Mesothelial cell of epicardium (in vitro differentiated cells): ENCODE measurements at places on chromosomes 5 and 9. TPM values are rescaled to one million over a fixed set of nuclear protein-coding genes. Genes with fewer than 3 reads are reported as not detected.

Gene EQTN
- 0.71 to 1.4 TPM (median 1.2 TPM) in 3 replicates for total RNA-seq

DNA sequence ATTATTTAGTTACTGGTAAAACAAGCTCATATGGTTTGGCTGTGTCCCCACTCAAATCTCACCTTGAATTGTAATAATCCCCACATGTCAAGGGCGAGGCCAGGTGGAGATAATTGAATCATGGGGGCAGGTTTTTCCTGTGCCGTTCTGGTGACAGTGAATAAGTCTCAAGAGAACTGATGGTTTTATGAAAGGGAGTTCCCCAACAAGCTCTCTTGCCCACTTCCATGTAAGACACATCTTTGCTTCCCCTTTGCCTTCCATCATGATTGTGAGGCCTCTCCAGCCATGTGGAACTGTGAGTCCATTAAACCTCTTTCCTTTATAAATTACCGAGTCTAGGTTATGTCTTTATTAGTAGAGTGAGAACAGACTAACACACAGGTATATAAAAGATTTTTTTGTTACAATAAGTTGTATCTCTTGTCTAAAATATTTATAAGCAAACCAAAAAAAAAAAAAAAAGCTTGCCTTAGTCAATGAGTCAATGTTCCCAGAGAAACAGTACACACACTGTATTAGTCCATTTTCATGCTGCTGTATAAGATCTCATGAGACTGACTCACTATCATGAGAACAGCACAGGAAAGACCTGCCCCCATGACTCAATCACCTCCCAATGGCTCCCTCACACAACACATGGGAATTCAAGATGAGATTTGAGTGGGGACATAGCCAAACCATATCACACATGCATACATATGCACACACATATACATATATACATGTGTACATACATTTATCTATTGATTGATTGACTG is 138.3 kb downstream of the BASP1 start:
- no peak for DNase-seq

Gene FRMD3
- 0.40 to 0.49 TPM (median 0.43 TPM) in 3 replicates for total RNA-seq

DNA sequence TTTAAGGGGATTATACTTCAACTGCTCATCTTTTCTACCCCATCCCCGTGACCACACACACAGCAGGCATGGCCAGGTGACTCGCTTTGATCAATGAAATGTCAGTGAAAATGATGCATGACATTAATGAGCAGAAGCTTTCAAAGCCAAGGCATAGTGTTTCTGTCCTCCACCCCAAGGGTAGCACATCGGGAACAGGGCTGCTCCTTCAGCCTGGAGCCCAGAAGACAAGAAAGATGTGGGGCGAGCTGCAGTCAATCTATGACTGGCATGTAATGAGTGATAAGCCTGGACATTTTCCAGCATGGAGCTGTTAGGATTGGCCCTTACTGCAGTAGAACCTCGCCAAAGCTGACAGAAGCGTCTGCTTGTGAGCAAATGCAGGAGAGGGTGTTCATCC is 122.6 kb upstream of the IRX2 start:
- no peak for DNase-seq

GRCh38 chr9:109817146-109817845 is 37.3 kb downstream of the PALM2AKAP2 start:
- DNase-seq: no peak

GRCh38 chr5:16304846-16305245 is 125.3 kb upstream of the MARCHF11 start:
- no peak for DNase-seq

Gene LCNL1
- total RNA-seq: 4.7 to 5.7 TPM (median 5.5 TPM) in 3 replicates

Gene PALM2AKAP2
- total RNA-seq: 39.7 to 45.1 TPM (median 43.6 TPM) in 3 replicates

GRCh38 chr5:57698802-57699201 is 216.2 kb upstream of the ACTBL2 start:
- no peak for DNase-seq

GRCh38 chr9:37972351-37972848 is 68.5 kb upstream of the SLC25A51 start:
- no peak for DNase-seq

DNA sequence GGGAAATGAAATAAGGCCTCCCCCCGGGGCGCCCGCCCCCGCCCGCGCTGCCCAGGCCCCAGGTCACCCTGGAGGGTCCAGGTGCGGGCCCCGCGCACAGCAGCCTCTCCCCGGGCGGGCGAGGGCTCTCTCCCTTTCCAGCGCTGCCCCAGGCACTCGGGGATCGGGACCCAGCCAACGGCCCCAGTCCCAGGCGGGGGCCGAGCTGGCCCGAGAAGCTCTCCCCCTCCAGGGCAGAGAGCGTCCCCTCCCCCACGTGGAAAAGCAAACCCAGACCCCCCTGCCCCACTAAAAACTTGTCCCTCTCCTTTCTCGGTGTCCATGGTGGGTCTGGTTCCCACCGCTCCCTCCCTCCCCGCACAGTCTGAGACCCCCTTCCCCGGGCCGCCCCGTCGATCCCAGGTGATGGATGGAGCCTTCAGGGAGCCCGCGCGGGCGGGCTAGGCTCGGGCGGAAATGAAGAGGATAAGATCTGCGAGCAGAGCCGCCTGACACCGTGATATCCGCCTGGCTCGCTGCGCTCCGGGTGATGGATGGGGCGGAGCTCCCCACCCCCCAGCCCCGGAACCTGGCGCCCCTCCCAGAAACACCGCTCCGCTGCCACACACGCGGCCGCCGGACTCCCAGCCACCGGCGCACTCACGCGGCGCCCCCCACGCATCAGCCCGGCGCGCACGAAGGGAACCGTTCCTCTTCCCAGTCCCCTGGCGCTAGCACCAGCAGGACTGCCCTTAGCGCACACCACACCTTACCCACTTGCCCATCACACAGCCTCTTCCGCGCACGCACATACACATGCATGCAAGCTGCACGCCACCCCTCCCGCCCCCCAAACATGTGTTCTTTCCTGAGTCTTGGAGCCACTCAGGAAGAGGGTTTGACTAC is 81.7 kb upstream of the ZBTB43 start:
- no peak for DNase-seq

Gene ACTL7B
- 0.13 to 0.16 TPM in 2 of 3 replicates, not detected in the other for total RNA-seq

DNA sequence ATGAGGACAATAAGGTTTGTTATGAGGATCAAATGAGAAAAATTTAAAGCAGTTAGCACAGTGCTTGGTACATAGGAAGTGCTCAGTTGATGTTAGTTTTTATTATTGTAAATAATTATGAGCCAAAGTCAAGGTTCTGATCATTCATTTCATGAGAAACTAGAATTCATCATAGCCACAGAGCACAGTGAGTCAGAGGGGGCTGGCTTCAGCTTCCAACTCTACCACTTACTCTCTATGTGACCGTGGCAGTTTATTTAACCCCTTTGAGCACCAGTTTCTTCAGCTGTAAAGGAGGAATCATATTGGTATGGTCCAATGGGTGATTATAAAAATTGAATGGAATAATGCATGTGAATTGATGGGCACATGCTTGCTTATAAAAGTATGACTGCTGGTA is 39.4 kb downstream of the KLHL3 start:
- no peak for DNase-seq

Gene ANKRD31
- 1.1 to 1.4 TPM (median 1.3 TPM) in 3 replicates for total RNA-seq

Gene MAST4
- 23.3 to 29.8 TPM (median 27.3 TPM) in 3 replicates for total RNA-seq

Gene TAF11L5
- not detected in 3 replicates for total RNA-seq

DNA sequence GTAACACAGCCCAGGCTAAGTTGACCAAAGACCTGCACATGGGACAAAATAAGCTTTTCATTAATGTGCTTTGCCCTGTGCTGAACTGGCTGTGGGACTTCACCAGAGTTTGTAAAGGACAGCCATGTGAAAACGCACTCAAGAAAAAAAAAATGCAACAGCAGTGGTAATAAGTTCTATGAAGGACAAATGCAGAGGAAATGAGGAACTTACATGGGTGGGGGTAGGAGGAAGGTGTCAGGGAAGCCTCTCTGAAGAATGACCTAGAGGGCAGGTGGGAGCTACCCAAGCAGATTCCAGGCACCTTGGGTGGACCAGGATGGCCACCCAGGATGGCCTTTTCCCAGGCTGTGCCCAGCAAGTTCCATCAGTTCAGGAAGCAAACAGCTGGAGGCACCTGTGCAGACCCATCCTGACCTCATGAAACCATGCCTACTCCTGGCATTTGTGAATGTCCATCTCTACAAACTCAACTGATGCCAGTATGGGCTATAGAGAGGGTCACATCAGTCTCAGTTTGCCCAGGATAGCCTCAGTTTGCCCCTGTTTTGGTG is 6.7 kb upstream of the PHF2 start:
- DNase-seq: no peak

Gene PCDHGB1
- total RNA-seq: 1.7 to 2.0 TPM (median 2.0 TPM) in 3 replicates

- no peak for DNase-seq
Observed at GRCh38 chr5:56447232-56447631, 214.1 kb upstream of the ANKRD55 start.

Gene NMUR2
- 1.7 to 1.9 TPM (median 1.8 TPM) in 3 replicates for total RNA-seq
